ENCODE measurements at places on chromosomes 11 and 22.

GRCh38 chr22:44586351-44586990, 88.4 kb upstream of the RTL6 start:
- DNase-seq, result peak; percentile 12

- peak; percentile 81 for DNase-seq
Observed at GRCh38 chr22:17570851-17571631, 7.7 kb downstream of the SLC25A18 start.

DNA sequence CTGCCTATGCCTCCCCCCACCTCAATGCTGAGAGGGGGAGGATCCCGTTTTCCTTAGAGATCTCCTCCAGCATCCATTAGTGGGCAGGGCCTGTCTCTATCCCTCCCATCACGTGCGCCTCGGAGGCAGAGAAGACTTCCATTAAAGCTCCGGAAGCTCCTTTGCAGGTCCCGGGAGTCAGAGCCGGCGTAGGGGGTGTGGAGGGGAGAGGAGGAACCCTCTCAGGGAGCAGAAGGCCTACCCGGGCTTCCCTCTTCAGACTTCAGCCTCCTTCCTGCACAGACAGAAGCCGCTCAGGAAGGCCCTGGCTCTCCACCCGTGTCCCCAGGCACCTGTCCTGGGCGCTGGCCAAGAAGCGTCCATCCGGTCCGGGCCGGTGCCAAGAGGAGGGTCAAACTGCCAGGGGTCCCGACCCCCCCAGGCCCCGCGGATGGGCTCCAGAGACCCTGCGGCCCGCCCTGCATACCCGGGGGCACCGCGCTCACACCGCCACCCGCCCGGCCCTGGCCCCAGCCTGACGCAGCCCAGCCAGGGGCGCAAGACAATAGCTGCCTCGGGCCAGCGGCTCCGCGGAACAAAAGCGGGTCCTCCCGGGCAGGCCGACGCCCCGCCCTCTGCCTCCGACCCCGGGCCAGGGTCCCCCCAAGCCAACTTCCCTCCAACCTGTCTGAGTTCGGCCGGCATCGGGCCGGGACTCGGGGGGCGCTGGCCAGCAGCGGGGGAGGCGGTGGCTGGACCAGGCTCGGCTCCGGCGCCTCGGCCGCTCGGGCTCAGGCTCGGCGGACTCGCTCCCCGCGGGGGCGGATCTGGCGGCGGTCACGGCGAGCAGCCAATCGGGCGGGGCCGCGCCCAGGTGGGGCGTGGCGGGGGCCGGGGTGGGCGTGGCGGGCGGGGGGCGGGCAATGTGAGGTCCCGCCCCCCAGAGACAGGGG, 29.9 kb downstream of the ARVCF start:
- DNase-seq, result peak; percentile 86

DNA sequence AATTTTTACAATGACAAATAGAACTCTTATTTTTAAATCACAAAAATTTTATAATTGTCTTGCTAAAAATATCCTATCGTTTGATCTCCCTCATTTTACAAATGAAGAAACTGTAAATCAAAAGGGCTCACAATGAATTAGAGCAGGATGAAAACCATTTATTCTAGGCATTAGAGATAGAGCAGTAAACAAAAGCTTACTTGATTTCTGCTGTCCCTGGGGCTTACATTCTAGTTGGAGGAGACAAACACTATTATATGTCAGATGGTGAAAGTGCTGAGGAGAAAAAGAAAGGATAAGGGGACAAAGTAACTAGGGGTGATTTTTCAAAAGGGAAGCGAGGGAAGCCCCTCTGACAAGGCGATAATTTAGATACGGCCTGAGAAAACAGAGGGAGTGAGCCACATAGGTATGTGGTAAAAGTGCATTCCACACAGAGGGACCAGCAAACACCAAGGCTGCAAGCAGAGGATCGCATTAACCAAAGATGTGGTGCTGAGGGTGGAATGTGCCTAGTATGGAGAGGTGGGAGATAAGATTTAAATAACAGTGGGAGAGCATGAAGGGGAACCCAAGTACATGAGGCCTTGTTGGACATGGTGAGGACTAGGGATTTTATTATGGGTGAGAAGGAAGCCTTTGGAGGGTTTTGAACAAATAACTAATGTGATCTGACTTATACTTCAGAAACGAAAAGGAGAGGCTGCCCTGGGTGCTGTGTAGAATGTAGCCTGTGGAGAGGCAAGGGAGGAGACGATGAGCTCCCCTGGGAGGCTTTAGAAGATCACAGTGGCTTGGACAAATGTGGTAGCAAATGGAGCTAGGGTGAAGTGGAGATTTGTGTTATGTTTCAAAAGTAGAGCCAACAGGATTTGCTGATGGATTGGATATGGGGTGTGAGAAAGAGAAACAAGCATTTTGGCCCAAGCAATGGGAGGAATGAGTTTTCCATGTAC, 62.1 kb downstream of the PDHX start:
- DNase-seq, result no peak

GRCh38 chr11:134101282-134101681, 32.4 kb downstream of the JAM3 start:
- DNase-seq, result no peak

GRCh38 chr22:31333641-31334040, 12.5 kb downstream of the PATZ1 start:
- DNase-seq, result no peak

GRCh38 chr11:132980670-132981069, 551.6 kb downstream of the OPCML start:
- DNase-seq, result no peak

DNA sequence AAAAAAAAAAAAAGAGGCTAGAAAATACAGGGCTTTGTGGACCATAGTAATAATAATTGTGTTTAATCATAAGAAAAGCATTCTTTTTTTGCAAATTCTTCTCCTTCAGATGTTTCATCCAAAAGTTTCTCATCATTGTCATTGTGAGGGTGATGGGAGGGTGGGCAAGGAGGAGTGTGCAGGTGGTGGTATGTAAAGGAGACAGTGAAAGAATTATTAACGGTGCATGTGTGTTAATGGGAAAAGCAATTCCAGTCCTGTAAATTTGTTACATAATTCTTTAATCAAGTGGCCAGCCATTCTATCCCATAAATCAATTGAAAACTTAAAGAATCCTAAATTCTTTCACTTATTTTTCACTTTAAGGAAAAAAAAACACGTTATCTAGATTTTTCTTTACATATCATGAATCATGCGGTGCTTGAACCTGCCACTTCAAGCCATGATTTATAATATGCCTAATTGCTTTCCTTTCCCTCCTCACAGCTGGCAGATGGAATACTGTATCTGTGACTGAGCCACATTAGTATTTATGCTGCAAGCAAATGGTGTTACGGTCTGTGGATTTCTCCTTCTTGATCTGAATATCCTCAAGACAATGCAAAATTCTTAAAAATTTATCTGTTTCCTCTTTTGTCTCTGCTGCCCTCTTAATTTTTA, 318.5 kb downstream of the JRKL start:
- DNase-seq, result no peak

- peak; percentile 76 for DNase-seq
Observed at GRCh38 chr22:44639891-44640617, 62.0 kb upstream of the PRR5 start.

DNA sequence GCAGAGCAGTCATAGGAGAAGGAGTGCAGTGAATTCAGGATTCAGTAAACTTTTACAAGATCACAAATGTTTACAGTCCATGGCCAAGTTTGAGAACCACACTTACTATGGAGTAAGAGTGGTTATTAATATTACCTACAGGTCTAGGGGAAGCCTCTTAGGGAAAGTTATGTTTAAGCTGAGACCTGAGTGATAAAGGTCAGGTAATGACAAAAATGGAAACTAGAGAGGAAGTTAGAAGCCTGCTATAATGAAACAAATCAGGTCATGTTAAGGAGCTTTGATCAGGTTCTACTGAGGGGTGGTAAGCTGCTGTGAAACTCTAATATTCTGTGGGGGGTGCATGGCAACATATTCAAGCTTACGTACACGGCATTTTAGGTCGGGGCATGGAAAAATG, 32.5 kb upstream of the SLC22A9 start:
- no peak for DNase-seq

GRCh38 chr11:126653040-126653439, 297.6 kb downstream of the ST3GAL4 start:
- DNase-seq, result no peak

DNA sequence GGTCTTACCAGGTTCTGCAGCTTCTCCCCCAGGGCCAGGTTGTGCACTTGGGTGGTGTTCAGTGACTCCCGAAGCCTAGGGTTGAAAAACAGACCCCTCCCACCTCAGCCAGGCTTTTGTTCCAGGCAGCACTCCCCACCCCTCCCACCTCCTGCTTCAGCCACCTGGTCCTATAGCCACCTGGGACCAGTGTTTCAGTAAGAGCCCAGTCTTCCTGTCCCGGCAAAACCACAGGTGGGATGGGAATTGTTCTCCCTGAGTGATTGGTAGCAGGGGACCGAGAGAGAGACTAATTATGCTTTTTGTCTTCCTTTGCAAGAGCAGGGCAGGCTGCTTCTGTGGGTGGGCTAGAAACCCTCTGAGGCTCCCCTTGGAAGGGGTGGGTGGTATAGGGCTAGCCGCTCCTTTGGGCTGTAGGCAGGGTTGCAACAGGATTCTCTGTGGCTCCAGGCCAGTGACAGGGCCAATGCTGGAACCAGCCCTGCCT, 8.5 kb upstream of the NAALADL1 start:
- no peak for DNase-seq

DNA sequence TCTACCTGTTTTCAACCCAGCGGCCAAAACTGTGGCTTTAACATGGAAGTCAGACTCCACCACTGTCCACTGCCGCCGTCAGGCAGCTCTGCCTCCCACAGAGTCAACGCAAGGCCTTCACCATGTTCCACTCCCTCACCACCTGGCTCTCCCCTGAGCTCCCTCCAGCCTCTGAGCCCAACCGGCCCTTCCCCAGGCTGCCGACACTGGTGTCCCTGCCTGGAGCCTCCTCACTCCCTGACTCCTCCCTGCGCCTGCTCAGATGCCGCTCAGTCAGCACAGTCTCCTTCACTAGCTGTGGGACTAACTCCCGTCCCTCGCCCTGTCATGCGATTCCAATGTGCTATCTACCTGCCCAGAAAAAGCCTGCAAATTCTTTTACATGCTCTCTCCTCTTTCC, 16.3 kb downstream of the SULT4A1 start:
- no peak for DNase-seq

DNA sequence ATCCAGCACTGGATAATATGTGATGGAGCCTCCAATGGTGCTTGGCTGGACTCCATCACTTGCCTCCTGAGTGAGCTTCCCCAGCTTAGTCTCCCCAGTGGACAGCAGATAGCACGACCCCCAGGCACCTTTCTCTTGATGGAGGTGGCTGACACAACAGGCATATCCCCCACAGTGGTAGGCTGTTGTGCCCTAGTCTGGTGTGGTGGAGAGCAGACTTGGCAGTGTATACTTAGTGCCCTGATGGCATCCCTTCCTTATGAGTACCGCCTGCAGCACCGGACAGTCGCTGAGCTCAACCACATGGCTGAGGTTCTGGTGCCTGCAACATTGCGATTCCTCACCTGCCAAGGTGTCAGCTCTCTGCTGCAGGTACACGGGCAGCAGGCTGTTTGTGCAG, 50.1 kb downstream of the DNHD1 start:
- DNase-seq, result no peak

GRCh38 chr11:72642043-72642883, 32.0 kb downstream of the PDE2A start:
- peak; percentile 54 for DNase-seq

- DNase-seq, result no peak
Observed at GRCh38 chr11:128717516-128717915, 23.6 kb downstream of the FLI1 start.

- no peak for DNase-seq
Observed at GRCh38 chr11:39745401-39745800, 1714.1 kb downstream of the LRRC4C start.

DNA sequence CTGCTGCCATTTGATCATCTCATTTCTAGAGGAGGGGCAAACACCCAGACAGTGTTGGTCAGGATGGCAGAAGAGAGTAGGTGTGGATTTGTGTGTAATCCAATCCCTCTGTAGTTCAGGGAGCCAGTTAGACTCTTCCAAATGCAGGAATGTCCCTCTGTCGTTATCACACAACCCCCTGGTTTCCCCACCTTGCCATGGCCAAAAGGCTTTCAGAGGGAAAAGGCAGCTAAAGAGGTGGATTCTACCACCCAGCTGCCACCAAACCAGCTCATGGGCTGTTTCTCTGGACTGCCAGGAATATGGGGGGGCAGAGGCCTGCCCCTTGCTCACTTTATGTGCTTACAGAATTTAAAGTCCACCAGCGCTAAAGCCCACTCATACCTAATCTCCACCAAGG, 18.1 kb downstream of the TSKU start:
- no peak for DNase-seq

GRCh38 chr11:12512826-12513395, 135.5 kb downstream of the PARVA start:
- DNase-seq, result no peak

GRCh38 chr11:120522021-120522420, 10.5 kb downstream of the GRIK4 start:
- no peak for DNase-seq

- no peak for DNase-seq
Observed at GRCh38 chr11:96227244-96227643, 115.8 kb downstream of the MAML2 start.

DNA sequence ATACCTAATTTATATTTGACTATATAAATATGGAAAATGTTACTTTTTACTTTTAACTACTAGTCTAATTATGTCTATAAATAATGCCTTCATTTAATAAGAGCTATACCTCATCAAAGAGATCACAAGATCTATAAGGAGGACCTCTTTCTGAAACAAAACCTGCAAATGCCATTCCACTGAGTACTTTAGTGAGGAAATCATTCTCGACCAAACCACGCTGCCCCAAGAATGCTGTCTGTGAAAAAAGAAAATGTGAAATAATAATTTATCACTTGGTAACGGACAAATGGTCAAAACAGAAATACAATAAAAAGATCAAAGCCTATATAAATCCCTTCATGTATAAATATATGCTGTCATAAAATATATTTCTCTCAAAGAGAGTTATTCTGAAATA, 301.7 kb downstream of the SBF2 start:
- DNase-seq, result no peak

DNA sequence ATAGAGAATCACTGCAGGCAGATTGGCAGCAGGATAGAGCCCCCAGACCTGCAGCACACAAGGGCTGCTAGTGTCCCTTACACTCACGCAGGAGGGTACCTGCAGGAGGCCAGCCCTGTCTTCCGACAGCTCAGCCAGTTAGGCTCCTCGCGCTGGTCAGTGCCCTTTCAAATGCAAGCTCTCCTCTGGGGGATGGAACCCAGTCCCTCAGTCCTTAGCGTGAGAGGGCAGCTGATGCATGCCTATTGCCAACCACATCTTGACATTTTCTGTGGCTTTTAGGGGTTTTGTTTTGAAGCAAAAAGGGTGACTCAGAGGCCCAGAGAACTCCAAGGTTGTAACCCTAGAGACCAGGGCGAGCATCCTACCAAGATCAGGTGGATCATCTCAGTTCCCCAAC, 40.0 kb downstream of the WNT11 start:
- no peak for DNase-seq

DNA sequence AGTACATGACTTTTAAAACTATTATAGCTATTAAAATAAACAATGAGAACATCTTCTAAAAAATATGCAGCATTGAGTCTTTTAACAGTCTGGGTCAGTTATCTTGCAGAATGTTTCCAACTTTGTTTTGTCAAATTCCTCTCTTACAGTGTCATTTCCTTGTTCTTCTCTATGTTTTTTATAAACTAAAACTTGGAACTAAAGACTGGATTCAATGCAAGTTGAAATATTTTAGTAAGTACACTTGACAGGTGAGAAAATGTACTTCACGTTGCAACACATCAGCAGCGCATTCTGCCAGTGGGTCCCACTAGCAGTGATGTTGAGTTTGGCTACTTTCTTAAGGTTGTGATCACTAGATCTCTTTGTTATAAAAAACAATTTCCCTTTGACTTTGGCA, 1407.6 kb upstream of the RAG2 start:
- no peak for DNase-seq

GRCh38 chr11:72588421-72589410, 85.5 kb downstream of the PDE2A start:
- DNase-seq, result no peak

- DNase-seq, result peak; percentile 74
Observed at GRCh38 chr22:40709752-40710413, 30.6 kb downstream of the MCHR1 start.
